ENCODE measurements at places on chromosomes 4 and X.

DNA sequence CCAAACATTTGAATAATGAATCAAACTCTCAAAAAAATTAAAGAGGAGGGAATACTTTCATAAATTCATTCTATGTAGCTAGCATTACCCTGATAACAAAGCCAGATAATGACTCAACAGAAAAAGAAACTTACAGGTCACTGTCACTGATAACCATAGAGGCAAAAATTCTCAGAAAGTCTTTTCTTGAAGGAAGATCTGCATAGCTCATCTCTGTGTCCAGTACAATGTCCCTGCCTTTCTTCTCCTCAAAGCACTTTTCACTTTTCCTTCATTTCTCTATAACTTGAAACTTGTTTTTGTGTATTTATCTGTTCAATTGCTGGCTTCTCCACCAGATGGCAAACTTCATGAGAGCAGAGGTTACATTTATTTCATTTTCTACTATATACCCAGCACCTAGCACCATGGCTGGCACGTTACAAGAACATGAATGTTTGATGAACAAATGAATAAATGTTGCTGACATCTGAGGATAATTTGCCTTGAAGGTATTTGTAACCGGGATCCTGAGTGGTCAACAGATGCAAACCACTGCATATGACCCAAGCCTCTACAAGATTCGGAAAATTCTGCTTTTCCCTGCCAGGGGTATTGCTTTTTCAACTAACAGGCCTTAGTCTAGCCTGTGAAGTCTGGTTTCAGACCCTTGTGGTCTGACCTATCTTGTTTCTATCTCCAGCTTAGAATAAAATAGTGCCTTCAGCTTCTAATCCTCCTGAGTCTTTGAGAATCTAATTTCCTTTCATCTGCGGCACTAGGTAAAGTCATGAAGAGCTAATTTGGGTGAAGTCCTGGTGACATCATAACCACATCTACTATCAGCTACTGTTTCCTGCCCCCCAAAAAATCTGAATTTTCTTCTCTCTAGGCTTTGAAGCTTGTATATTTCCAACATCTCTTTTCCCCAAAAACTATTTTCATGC is 52.5 kb upstream of the ANTXR2 start:
- DNase-seq, result no peak

- DNase-seq, result no peak
These were observed 35.8 kb downstream of the BCOR start for GRCh38 chrX:40061871-40062524.

- no peak for DNase-seq
These were observed 22.8 kb downstream of the GRSF1 start for GRCh38 chr4:70816894-70817293.

GRCh38 chr4:150250293-150250997 is 172.2 kb downstream of the DCLK2 start:
- DNase-seq, result no peak

DNA sequence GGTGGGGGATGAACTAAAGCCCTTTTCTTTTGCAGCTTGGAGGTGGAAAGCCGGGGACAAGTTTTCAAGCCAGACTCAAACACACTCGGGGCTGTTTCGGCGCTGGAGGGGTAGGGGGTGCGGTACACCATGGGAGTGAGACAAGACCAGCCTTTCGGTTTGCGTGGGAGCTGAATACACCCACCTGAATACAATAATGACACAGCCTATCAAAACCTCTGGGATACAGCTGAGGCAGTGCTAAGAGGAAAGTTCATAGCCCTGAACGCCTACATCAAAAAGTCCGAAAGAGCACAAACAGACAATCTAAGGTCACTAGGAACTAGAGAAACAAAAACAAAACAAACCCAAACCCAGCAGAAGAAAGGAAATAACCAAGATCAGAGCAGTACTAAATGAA is 163.3 kb downstream of the ATRX start:
- no peak for DNase-seq

DNA sequence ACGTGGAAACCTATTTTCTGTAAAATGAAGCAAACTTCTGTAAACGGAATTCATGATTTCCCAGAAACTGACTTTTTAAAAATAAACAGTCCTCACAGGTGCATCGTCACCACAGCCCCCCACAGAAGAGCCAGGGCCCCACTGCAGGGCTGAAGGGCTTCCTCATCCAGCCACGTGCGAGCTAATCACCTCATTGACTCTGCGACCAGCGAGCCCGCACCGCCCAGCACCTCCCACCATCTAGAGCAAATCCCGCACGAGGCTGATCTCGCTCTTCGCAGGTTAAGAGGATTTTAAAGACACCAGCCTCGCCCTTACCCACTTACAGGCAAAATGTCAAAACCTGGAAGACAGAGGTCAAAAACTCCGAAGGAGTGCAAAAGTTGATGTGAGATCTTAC is 14.8 kb downstream of the PPP2R3B start:
- DNase-seq, result no peak

- DNase-seq, result no peak
These were observed 101.9 kb downstream of the TET2 start for GRCh38 chr4:105248613-105249012.

DNA sequence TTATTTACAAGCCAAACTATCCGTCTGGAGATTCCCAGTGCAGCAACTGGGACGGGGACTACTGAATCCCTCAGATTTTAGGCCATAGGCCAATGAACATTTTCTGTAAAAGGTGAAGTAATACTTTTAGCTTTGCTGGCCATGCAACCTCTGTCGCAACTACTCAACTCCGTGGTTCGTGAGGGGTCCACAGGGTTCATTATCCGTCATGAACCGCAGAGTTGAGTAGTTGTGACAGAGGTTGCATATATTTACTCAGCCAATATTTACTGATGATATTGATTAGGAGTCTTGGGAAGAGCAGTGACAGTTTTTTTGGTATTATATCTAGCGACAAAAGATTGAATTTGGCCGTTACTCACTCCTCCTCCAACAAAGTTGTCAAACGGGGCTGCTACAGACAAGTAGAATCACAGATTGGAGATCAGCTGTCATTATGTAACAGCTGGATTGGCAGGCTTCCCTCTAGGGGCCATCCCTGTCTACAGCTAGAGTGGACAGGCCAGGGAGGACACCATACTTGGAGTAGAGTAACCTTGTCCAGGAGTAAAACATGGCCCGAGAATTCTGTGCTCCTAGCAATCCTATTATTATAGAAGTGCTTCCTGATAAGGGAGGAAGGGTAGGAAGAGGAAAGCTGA is 37.2 kb upstream of the CD38 start:
- no peak for DNase-seq

Measured in stimulated activated CD8-positive, alpha-beta memory T cell treated with anti-CD3 and anti-CD28 coated beads, Interleukin-4, amount 100 ng/mL, for 4 hours (primary cell).